Suppressor macrophage treated with lipopolysaccharide for 4 hours (primary cell): ENCODE measurements at places on chromosomes 4 and X.

GRCh38 chr4:173910891-173911290, 372.6 kb downstream of the FBXO8 start:
- DNase-seq = peak; percentile 75

GRCh38 chr4:21134994-21135393, 434.7 kb downstream of the PACRGL start:
- no peak for DNase-seq

DNA sequence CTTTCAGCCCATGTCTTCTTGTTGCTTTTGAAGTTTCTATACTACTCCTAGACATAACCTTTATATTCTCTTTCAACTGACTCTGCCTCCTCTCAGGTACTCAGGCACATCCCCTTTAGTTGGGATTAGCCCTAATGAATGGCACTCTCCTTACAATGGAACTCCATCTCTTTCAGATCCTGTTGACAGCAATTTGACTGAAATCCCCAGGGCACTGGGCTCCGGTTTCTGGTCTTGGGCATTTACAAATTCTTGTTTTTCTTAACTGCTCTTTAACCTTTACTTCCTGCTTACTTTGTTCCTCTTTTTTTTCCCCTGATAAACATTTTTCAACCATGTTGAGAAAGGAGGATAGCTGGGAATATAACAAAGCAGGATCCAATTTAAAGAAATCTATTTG, 68.9 kb downstream of the ENOX2 start:
- DNase-seq = no peak

- no peak for DNase-seq
These were observed 299.1 kb upstream of the BMP3 start for GRCh38 chr4:80731436-80731835.

GRCh38 chr4:107997794-107998193, 8.1 kb downstream of the HADH start:
- no peak for DNase-seq

DNA sequence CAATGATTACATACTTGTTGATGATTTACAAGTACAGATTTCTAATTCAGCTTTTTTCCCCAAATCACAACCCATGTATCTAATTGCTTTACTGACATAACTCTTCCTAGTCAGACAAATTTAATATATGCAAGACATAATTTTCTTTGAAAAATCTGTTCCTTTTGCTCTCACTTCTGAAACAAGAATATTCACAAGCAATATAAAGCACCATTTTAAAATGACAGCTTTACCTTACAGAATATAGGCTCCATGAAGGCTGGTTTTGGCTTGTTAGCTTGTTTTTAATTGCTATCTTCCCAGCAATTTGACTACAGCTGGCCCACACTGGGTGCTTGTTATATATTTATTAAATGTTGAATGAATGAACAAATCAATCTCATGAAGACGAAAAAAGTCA, 24.5 kb downstream of the GPM6A start:
- no peak for DNase-seq

- no peak for DNase-seq
These were observed 140.5 kb downstream of the LRBA start for GRCh38 chr4:150874338-150875226.

DNA sequence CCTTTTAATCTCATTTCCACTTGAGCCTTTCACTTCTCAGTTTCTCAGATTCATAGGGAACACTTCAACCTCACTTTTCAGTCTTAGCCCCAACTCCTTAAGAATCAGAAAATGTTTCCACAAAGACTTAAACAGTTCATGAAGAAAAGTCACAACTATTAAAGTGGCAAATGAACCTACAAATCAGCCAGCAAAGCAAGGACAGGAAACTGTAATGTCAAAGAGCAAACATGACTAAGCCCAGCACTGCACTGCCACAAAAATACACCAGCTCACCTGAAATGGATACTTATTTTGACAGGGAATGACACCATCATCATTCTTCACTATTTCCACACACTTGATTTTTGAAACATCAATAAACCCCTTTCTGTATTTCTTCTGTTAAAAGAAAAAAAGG, 41.8 kb upstream of the TXK start:
- DNase-seq = no peak

GRCh38 chr4:115945026-115945425, 831.6 kb upstream of the NDST4 start:
- no peak for DNase-seq

- DNase-seq = peak; percentile 91
These were observed 19.3 kb downstream of the NOA1 start for GRCh38 chr4:56958111-56958517.

- DNase-seq = no peak
These were observed 52.1 kb upstream of the HSD17B10 start for GRCh38 chrX:53486285-53486684.

DNA sequence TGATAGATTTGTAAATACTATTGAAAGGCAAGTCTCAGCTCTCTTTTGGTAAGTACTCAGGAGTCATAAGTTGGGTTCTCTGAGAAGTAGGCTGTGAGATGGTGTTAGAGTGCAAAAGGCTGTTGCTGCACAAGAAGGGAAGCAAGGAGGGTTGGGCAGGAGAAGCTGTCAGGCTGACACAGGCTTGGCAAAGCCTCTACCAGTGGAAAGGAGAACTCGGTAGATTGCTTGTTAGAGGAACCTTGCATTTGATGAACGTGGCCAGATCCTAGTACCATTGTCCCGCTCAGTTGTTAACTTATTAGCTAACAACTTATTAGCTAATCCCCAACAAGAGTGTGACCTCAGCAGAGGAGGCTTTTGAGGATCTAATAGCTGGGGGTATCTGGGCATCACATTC, 449.3 kb upstream of the BOD1L1 start:
- DNase-seq = peak; percentile 4

- no peak for DNase-seq
These were observed 33.8 kb downstream of the CLDN2 start for GRCh38 chrX:106954041-106954440.

- no peak for DNase-seq
These were observed 23.4 kb downstream of the CYTL1 start for GRCh38 chr4:4995908-4996265.

- DNase-seq = no peak
These were observed 335.5 kb upstream of the IGFBP7 start for GRCh38 chr4:57445686-57446085.

DNA sequence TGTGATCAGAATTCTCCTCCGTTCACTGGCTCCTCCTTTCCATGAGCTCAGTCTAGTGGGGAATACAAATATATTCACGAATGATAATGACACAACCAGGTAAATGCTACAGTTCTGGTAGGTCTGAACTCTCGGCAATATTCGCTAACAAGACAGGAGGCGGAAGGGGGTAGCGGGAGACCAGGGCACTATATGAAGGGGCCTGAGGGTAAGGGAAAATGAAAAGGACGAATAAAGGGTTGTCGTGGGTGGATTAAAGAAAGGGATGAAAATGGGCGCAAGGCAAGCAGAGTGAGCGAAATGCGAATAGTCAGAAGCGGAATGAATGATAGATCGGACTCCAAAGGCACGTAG, 743 bp downstream of the NKAP start:
- DNase-seq = no peak

- DNase-seq = no peak
These were observed 10.1 kb upstream of the TMEM144 start for GRCh38 chr4:158200214-158200613.

DNA sequence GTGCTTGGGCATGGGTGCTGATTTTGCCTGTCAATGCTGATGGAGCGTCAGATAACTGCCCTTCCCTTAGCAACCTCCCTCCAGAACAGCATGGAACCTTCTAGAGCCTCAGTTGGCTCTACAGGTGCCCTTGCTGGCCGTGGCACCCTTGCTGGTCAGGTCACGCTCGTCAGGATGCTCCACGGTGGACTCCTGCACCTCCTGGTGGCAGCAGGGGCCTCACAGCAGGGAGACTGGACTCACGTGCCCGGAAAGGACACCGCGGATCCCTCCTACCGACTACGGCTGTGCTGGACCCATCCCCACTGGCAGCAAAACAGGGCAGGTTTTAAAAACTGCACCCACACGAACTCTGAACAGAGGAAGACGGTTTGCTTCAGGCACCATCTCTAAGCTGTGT, 82.1 kb upstream of the AFAP1 start:
- DNase-seq = no peak

GRCh38 chrX:65607070-65607742, 60.2 kb upstream of the MSN start:
- peak; percentile 28 for DNase-seq

GRCh38 chrX:54564936-54565335, 34.9 kb downstream of the GNL3L start:
- no peak for DNase-seq
